ENCODE measurements at places on chromosomes 1 and 21.

- no peak for DNase-seq
Measured at GRCh38 chr1:41291195-41291594, 49.1 kb upstream of the SCMH1 start.

GRCh38 chr1:192732787-192733186, 76.1 kb upstream of the RGS2 start:
- DNase-seq = no peak

GRCh38 chr1:91798740-91799139, 87.2 kb downstream of the TGFBR3 start:
- DNase-seq = no peak

GRCh38 chr1:231107151-231107550, 54.7 kb upstream of the TRIM67 start:
- peak; percentile 60 for DNase-seq

- no peak for DNase-seq
Measured at GRCh38 chr1:221643404-221644144, 98.3 kb downstream of the DUSP10 start.

DNA sequence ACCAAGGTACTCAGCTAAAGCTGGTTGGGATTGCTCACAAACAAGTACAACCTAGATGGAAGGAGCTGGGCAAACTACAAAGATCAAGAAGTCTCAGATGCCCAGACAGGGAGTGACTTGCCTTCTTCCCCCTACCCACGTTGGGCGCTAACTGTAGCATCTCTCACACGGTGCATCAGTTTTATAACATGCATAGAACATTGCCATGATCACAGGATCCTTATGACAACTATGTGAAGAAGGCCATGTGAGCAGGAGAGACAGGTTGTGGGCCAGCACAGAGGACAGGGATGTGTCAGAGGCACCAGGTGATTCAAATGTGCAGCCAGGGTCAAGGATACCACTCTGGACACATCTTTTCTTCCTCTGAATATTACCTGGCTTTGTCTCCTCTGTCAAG, 28.3 kb upstream of the CYP4B1 start:
- no peak for DNase-seq

GRCh38 chr1:179015396-179015795, 10.3 kb upstream of the FAM20B start:
- no peak for DNase-seq

GRCh38 chr1:204498981-204499380, 4.4 kb upstream of the PIK3C2B start:
- no peak for DNase-seq

DNA sequence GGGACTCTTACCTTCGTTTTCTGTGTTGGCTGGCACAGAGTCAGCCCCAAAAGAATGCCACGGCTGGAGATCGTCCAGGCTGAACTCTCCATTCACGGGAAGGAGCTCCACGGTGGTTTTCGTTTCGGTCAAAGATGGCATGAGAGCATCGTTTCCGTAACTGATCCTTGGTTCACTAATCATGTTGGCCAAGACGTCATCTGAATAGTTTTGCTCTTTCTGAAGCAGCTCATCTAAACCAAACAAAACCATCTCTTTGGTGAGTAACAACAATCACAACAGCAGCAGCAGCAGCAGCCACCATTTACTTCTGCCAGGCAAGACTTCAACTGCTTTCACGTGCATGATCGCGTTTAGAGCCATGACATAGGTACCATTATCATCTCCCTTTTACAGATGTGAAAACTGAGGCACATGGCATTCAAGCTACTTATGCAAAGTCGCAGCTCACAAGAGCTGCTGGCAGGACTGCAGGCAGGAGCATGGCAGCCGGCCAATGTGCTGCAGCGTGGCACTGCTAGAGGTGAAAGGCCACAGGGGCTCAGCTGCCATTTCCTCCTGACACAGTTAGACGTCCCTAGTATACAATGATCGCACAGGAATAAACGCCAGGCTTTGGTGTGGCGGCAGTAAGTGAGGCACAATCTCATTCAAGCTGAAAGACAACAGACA, 177.1 kb downstream of the GABPA start:
- no peak for DNase-seq

Measured in endodermal cell (in vitro differentiated cells).